Naive B cell (primary cell): ENCODE measurements at places on chromosomes 2 and 18.

DNA sequence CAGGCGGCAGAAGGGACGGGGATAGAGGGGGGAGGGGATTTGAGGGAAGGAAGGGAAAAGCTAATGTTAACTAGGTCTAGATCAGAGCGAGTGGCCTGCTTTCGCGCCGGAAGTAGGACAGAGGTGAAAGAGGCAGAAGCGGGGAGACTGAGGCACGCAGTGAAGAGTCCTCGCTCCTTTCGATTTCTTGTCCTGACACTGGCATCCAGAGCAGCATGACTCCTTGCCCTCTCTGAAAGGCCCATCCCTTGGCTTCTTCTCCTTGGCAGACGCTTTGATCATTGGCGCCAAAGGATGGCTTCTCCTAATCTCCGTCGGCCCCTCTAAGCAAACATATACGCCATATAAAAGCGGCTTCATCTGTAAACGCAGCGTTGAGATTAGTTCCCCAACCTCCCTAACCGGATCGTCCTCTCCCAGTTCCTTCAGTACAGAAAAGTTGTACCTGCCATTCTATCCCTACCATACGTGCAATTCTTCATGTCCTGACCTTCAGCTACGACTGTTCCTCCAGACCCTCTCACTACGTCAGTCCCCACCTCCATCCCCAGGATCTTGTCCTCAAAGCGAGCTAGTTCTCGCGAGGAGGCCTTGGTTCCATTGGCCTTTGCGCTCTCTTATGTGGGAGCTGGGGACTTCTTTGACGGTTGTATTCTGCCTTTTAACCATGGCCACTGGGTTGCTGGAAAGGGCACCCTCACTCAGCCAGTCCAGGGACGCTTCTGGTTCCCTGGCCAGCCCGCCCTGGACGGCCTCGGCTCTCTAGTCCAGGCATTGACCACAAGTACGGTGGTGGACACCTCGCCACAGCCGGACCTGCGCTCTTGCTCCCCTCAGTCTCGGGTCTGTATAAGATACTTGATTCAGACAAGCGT, 857 bp upstream of the NEUROD1 start:
- H3K27me3 ChIP-seq = peaks cover 82% of the 10 kb centered on the region
- peaks cover 22% of the 10 kb centered on the region for H3K36me3 ChIP-seq
- H3K4me3 ChIP-seq = peak overlapping the region; percentile 82
- H3K27ac ChIP-seq = peak overlapping the region; percentile 19
- no peak for DNase-seq

DNA sequence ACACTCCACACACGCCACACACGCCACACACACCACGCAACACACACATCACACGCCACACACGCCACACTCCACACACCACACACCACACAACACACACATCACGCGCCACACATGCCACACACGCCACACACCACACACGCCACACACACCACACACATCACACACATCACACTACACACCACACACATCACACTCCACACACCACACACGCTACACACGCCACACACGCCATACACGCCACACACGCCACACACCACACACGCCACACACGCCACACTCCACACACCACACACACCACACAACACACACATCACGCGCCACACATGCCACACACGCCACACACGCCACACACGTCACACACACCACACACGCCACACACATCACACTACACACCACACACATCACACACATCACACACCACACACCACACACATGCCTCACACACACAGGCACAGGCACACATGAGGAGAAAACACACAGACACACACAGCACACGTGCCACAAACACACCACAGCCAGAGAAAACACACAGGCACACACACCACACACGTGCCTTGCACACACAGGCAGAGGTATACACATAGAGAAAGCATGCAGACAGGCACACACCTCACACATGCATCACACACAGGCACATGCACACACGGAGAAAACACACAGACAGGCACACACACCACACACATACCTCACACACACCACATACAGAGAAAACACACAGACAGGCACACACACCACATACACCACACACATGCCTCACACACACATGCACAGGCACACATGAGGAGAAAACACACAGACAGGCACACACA, 241.5 kb upstream of the MYT1L start:
- DNase-seq = no peak
- H3K27ac ChIP-seq = no peak overlapping the region
- H3K4me3 ChIP-seq = no peak overlapping the region
- H3K27me3 ChIP-seq = no peaks in the 10 kb centered on the region

GRCh38 chr2:120220756-120221155, 2.4 kb downstream of the TMEM185B start:
- DNase-seq = no peak
- H3K4me3 ChIP-seq = peak overlapping the region; percentile 40
- no peaks in the 10 kb centered on the region for H3K27me3 ChIP-seq
- peaks cover 54% of the 10 kb centered on the region for H3K4me1 ChIP-seq
- H3K36me3 ChIP-seq = peaks cover 24% of the 10 kb centered on the region

GRCh38 chr2:144505245-144505831, 14.6 kb downstream of the ZEB2 start:
- H3K27ac ChIP-seq = peak overlapping the region; percentile 87
- H3K4me1 ChIP-seq = peaks cover 75% of the 10 kb centered on the region
- H3K27me3 ChIP-seq = no peaks in the 10 kb centered on the region
- H3K36me3 ChIP-seq = peaks cover 5% of the 10 kb centered on the region

- peaks cover 4% of the 10 kb centered on the region for H3K36me3 ChIP-seq
- no peaks in the 10 kb centered on the region for H3K27me3 ChIP-seq
- no peaks in the 10 kb centered on the region for H3K4me1 ChIP-seq
- no peak overlapping the region for H3K4me3 ChIP-seq
- H3K27ac ChIP-seq = no peak overlapping the region
Observed at GRCh38 chr2:190103144-190103543, 40.6 kb upstream of the MSTN start.

GRCh38 chr2:212364112-212364985, 174.3 kb downstream of the ERBB4 start:
- no peak for DNase-seq
- H3K27me3 ChIP-seq = no peaks in the 10 kb centered on the region
- no peaks in the 10 kb centered on the region for H3K4me1 ChIP-seq
- no peaks in the 10 kb centered on the region for H3K36me3 ChIP-seq
- H3K27ac ChIP-seq = no peak overlapping the region

DNA sequence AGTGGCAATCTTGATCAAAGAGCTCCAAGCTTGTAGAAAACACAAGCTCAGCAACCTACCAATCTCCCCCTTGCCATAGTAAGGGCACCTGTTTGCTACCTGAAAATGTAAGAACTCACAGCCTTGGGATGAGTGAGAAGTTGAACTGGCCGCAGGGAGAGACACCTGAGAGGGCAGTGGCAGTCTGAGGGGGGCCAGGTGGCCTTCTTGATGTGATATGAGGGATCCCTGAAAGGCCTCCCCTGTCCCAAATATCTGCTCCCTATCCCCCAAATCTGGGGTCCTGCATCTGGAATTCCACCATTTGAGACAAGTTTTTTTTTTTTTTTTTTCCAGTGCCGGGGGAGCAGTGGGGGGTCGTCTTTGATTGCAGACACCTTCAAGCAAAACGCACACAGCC, 230.2 kb upstream of the SMAD2 start:
- no peak for DNase-seq
- H3K36me3 ChIP-seq = no peaks in the 10 kb centered on the region
- H3K27ac ChIP-seq = no peak overlapping the region
- peak overlapping the region; percentile 55 for H3K4me3 ChIP-seq
- peaks cover 44% of the 10 kb centered on the region for H3K27me3 ChIP-seq

DNA sequence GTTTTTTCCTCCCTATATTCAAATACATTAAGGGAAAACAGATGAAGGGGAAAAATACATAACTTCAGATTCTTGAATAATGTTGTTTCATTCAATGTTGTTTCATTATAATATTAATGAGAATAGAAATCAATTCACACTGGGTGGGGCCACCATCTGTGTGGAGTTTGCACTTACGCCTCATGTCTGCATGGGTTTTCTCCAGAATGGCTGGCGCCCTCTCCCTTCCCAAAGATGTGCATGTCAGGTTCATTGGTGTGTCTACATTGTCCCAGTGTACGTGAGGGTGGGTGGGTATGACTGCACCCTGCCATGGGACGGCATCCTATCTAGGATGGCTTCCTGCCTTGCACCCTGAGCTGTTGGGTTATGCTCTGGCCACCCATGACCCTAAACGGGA, 51.7 kb downstream of the COBLL1 start:
- no peak for DNase-seq
- H3K36me3 ChIP-seq = peaks cover 6% of the 10 kb centered on the region
- H3K4me3 ChIP-seq = no peak overlapping the region
- H3K27me3 ChIP-seq = no peaks in the 10 kb centered on the region

- H3K36me3 ChIP-seq = no peaks in the 10 kb centered on the region
- no peak for DNase-seq
- H3K27ac ChIP-seq = no peak overlapping the region
- H3K27me3 ChIP-seq = no peaks in the 10 kb centered on the region
- no peaks in the 10 kb centered on the region for H3K4me1 ChIP-seq
- H3K4me3 ChIP-seq = no peak overlapping the region
Observed at GRCh38 chr2:214019229-214019972, 391.5 kb upstream of the VWC2L start.

DNA sequence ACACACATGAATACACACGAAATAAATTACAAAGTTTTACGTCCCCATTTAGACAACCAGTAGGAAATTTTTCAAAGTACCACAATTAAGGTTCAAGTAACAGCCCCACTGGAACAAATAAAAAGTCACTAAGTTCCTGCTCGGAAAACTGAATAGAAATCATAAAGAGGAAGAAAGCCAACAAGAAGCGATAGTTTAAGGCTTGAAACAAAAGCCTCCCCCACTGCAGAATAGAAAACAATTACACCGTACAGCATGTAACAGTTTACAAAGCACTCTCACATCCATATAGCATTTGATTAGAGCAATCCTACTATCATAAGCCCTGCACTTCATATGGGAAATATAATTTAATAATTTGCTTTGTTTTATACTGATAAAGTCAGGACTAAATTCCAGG, 15.5 kb downstream of the KLF7 start:
- peaks cover 82% of the 10 kb centered on the region for H3K4me1 ChIP-seq
- H3K27ac ChIP-seq = peak overlapping the region; percentile 30
- peak overlapping the region; percentile 12 for H3K4me3 ChIP-seq
- DNase-seq = no peak
- peaks cover 24% of the 10 kb centered on the region for H3K36me3 ChIP-seq
- H3K27me3 ChIP-seq = no peaks in the 10 kb centered on the region

- H3K27me3 ChIP-seq = peaks cover 16% of the 10 kb centered on the region
- no peaks in the 10 kb centered on the region for H3K4me1 ChIP-seq
- no peak for DNase-seq
- peaks cover 16% of the 10 kb centered on the region for H3K36me3 ChIP-seq
Observed at GRCh38 chr2:102551329-102552096, 67.8 kb upstream of the SLC9A2 start.

DNA sequence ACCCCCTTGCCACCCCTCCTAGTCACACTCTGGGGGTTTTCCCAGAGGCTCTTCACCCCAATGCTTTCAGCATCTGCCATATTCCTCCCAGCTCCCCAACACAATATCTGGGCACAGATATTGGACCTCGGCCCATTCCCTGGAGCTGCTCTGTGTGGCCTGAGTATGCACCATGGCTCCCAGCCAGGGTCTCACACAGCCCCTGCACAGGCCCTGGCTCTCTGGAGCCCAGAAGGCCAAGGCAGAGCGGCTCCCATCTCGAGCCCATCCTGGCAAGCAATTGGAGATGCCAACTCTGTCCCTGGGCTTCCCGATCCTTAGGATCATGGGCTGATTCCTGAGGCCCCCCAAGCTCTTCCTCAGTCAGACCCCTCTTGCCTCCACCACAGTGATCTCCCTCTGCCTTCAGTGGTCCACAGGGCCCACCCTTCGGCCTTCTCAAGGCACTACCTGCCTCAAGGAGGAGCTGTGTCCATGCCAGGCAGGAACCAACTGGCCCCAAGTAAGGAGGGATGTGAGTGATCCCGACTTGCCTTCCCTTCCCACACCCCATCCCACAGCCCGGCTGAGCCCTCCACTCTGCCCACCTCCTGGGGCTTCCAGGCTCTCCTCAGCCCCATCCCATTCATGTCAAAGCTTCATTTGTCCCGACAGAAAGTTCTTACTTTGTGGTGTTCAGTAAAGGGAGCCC, 62.7 kb downstream of the ADD2 start:
- DNase-seq = no peak
- no peak overlapping the region for H3K4me3 ChIP-seq
- H3K27me3 ChIP-seq = no peaks in the 10 kb centered on the region

DNA sequence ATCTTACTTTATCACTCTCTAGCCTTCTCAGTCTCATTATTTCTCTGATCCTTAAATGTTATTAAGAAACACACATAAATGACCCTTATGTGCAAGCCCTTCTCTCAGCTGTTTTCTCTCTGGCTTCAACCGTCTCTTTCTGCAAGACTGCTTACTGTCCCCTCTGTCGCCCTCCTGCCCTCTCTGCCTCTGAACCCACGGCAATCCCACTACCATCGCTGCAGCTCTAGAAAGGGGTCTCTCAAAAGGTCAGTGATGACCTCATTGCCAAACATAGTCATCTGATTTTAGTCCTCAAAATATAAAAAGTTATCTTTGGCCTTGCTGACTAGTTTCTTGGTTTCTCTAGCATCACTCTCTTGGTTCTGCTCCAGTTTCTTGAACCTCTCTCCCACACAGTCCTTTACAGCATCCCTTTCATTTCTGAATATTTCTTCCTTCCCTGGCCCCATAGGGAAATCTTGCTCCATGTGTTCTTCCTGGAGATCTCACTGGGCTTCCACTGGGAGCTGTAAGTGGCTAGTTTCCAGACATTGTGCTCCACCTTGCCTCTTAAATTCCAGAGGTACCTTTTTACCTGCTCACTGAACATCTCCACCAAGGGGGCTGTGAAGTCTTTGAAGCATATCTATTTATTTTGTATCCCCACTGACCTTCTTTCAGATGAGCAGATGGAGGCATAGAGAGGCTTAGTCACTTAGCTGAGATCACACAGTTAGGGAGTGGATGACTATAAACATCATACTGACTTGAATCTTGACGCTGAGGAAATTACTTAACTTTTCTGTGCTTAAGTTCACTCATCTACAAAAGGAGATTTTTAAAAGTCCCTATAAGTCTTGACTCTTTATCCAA, 96.2 kb downstream of the PDE1A start:
- no peak overlapping the region for H3K27ac ChIP-seq
- no peak overlapping the region for H3K4me3 ChIP-seq
- H3K4me1 ChIP-seq = no peaks in the 10 kb centered on the region
- no peaks in the 10 kb centered on the region for H3K27me3 ChIP-seq
- DNase-seq = no peak
- no peaks in the 10 kb centered on the region for H3K36me3 ChIP-seq

DNA sequence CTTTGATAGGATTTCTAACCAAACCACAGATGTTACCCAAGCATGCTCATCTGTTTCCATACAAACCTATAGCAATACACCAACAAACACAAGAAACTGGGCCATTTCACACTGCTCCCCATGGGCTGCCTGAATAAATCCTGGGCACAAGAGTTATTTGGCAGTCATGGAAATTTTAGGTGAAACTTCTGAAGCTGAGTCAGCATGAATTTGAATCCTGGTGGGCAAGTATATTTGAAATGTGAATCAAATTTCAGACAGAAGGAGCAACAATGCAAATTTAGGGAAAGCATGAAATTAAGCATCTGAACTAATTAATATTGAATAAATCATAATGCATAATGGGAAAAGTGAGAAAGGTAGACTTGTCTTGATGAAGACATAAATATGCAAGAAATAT, 15.9 kb upstream of the TRIM43 start:
- no peaks in the 10 kb centered on the region for H3K4me1 ChIP-seq
- no peak overlapping the region for H3K4me3 ChIP-seq
- no peak for DNase-seq

- no peaks in the 10 kb centered on the region for H3K4me1 ChIP-seq
- no peak overlapping the region for H3K4me3 ChIP-seq
- no peak for DNase-seq
- H3K27me3 ChIP-seq = no peaks in the 10 kb centered on the region
Observed at GRCh38 chr2:5076599-5076998, 615.6 kb upstream of the SOX11 start.

GRCh38 chr2:86786001-86786536, 4.6 kb downstream of the CD8A start:
- DNase-seq = no peak
- peaks cover 48% of the 10 kb centered on the region for H3K4me1 ChIP-seq
- H3K4me3 ChIP-seq = no peak overlapping the region
- peaks cover 28% of the 10 kb centered on the region for H3K27me3 ChIP-seq
